ENCODE measurements at places on chromosomes 16 and 17. TPM values are rescaled to one million over a fixed set of nuclear protein-coding genes. Genes with fewer than 3 reads are reported as not detected.

The PPP1R1B gene
- 0.21 TPM for total RNA-seq

The PRDM7 gene
- total RNA-seq: not detected

The KRTAP3-2 gene
- total RNA-seq: not detected

The ATAD5 gene
- 6.0 TPM for total RNA-seq

The KRT23 gene
- total RNA-seq: 0.17 TPM

The TPSB2 gene
- total RNA-seq: not detected

The PRSS27 gene
- total RNA-seq: 1.8 TPM

The TBC1D26 gene
- not detected for total RNA-seq

The ANKFY1 gene
- total RNA-seq: 21.4 TPM

The CDH15 gene
- total RNA-seq: 0.22 TPM

The MYCBPAP gene
- total RNA-seq: 0.49 TPM

The PRAC1 gene
- total RNA-seq: not detected

The CD79B gene
- 0.17 TPM for total RNA-seq

All from A549 treated with dexamethasone at 1 μM for 4 hours (cell line).